ENCODE measurements at places on chromosomes 4 and X.

DNA sequence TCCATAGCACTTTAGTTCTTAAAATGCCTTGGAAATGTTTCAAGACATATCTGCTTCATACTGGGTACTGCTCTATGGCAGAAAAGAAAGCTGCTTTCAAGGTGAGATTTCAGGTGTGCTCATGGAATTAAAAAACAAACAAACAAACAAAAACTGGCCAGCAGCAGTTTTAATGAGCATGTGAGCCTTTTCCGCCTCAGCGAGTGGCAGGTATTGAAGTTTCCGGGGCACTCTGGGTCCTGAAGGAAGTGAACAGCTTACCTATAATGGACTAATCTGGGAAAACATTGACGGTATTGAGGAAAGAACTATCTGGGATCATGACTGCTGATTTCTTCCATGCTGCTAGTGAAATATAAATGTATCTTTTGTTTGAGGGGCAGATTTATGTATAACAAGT, 194.6 kb downstream of the MAML3 start:
- no peak for DNase-seq

DNA sequence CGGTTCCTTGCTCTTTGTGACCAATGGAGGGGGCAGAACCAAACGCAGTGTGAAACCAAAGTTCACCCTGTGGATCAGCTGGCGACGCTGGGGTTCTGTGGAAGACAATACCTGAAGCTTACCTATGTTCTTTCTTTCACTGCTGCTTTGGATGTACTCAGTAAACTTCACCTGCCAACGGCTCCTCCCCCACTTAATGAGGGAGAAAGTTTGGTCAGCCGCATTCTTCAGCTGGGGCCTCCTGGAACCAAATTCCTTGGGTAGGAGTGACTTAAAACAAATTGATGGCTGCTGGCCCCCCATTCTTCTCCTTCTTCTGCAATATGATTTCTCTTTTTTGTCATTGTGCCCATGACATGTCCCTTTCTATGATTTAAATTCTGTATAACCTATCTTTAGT, 282.4 kb downstream of the ANK2 start:
- no peak for DNase-seq

GRCh38 chr4:118120120-118120760, 86.0 kb downstream of the NDST3 start:
- DNase-seq, result no peak

- no peak for DNase-seq
Measured at GRCh38 chr4:169202145-169202699, 68.5 kb downstream of the SH3RF1 start.

GRCh38 chrX:129108936-129109335, 414.4 kb downstream of the SMARCA1 start:
- DNase-seq, result peak; percentile 1

- no peak for DNase-seq
Measured at GRCh38 chrX:16975233-16975632, 28.8 kb downstream of the REPS2 start.

- DNase-seq, result peak; percentile 33
Measured at GRCh38 chr4:153788051-153788412, 851 bp downstream of the SFRP2 start.

- no peak for DNase-seq
Measured at GRCh38 chrX:71650333-71650969, 16.9 kb upstream of the LOC101059915 start.

GRCh38 chr4:88606832-88607231, 14.6 kb downstream of the HERC3 start:
- DNase-seq, result no peak

DNA sequence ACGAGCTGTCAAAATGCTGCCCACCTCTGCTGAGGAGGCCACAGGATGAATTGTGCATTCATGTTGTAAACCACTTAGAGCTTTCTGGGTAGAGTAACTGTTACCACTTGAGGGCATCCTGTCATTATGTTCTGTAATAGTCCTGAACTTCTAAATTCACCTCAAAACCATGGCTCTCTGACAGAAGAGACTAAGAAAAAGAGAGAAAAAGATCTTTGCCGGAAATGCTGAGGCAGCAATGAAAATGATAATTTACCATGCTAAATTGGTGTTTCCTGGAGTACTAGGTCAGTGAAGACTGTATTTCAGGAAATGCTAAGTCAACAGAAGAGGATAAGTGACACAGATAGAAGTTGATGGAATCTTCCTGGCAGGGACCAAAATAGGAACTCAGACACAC, 942.3 kb upstream of the SLIT2 start:
- peak; percentile 54 for DNase-seq

DNA sequence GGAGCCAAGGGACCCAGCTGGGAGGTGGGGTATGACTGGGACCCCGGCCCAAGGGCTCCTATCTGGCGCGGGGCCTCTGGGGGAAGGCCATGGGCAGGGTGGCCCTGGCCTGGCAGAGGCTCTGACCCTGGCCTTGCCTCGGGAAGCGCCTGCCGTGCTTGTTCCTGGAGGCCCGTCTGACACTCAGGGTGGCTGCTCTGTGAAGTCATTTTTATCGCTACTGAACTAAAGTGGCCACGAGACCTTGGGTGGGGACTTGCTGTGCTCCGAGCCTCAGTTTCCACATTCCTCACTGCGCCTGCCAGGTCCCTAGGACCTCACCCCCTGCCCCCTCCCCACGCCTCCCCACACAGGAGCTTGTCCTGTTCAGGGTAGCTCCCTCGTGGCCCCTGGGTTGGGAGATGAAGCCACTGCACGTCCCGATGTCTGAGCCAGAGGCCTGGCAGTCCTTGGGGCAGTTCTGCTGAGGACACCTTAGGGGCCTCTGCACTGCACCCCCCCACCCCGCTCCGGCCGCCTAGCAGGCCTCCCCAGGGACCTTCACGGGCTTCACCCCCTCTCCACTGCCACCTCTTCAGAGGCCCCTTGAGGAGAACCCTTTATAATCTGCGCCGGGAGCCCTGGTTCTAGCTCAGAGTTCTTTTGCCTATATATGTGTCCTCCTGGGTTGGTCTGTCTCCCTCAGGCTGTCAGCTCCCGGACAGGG, 639 bp upstream of the SORCS2 start:
- DNase-seq, result no peak

DNA sequence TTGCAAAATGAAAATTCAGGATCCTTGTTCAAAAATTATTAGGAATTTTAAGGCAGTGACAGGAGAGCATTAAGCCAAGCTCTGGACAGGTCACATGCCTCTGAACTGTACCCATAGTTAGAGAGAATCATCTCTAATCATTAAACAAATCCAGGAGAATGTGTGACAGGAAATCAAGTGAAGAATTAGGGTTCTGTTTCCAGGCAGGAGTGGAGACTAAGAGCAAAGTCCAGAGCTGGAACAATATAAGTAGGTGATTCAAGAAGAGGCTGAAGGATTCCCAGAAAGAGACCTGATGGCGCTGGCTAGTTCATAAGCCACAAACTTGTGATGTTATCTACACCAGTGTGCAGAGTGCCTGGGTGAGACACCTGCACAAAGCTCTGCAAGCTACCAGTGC, 104.6 kb upstream of the PRKG2 start:
- no peak for DNase-seq

DNA sequence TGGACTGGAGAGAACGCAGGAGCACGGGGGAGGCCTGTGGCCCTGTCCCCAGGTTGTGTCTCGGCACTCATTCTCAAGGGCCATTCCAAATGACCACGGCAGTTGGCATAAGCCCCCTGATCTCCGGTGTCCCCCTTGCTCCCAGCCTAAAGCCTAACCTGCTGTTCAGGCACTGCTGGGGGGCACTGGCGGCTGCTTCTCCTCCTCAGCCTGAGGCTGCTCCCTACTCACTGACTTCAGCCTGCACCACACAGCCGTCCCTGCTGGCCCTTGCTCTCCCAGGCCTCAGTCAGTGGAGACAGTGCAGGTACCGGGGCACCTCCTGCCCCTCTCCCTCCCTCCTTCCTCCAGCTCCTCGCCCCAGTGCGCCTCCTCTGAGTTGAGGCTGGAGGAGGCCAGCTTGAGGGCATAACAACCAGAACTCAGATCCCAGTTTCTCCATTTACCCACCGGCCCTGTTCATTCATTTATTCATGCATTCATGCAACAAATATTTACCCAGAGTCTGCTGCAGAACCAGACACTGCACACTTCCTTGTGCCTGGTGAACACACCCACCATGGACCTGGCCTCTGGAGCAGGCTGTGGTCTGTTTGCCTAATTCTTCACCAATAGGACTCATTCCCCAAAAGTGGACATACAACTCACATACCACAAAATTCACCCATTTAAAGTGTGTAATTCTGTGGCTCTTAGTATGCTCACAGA, 65.0 kb downstream of the CPZ start:
- no peak for DNase-seq
